ENCODE measurements at places on chromosomes 4 and X.

- no peak for DNase-seq
These were observed 166.6 kb downstream of the SPRY1 start for GRCh38 chr4:123562994-123563750.

GRCh38 chr4:17877661-17878060 lies 66.9 kb downstream of the NCAPG start:
- DNase-seq, result no peak

- no peak for DNase-seq
These were observed 19.1 kb downstream of the PAGE2 start for GRCh38 chrX:55107911-55108310.

DNA sequence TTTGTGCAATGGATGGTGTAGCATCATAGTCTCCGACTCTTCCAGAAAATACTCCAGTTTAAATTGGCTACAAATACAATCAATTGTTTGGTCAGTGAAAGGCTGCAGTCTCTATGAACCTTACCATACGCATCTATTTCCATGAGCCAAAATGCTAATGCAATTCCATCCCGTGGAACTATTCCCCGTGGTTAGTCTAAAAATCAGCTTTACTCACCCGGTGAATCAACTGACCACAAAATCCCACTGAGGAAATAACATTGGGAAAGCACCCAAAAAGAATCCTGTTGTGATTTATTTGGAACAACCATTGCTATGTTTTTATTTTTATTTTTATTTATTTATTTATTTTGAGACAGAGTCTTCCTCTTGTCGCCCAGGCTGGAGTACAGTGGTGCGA lies 87.1 kb downstream of the DHX15 start:
- no peak for DNase-seq

DNA sequence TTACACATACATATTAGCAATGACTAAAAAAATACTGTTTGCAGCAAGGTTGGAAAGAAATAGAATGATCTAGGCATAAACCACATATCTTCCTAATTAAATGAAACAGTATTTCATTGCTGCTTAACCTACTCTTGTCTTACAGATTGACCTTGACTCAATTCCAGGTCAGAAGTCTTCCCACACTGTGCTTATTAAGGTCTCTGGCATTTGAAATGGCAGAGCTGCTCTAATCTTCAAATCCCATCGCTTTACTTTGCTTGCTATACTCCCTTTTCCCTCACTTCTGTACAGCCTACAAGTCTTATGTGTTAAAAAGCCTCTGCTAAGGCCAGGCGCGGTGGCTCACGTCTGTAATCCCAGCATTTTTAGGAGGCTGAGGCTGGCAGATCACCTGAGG lies 424.5 kb downstream of the RPA4 start:
- no peak for DNase-seq

All from NCI-H2081 treated with DMSO at 0.1 percent for 48 hours (cell line).